Activated CD4-positive, CD25-positive, alpha-beta regulatory T cell treated with anti-CD3 and anti-CD28 coated beads, Interleukin-2, amount 50 U/mL, for 72 hours (primary cell): ENCODE measurements at places on chromosomes 1 and 21.

DNA sequence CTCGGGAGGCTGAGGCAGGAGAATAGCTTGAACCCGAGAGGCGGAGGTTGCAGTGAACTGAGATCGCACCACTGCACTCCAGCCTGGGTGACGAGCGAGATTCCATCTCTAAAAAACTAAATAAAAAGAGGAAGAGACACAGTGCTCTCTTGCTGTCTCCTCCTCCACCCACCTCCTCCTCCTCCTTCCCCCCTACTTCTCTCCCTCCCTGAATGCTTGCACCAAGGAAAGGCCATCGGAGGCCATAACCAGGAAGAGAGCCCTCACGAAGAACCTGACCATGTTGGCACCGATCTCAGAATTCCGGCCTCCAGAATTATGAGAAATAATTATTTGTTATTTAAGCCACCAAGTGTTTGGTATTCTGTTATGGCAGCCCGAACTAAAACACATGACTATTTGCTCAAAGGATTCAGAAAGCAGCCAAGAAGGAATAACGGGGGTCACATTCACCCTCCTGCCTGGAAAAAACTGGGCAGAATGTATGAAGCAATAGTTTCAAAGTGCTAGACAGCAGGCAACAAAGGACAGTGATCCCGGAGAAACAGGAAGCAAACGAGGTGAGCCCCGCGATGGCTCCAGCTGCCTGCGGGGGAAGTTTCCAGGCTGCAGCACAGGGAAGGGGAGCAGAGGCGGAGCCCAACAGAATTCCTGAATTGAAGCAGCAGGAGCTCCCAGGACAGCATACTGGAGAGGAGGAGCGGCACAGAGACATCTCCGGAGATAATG is 35.8 kb downstream of the LDLRAD1 start:
- no peak for DNase-seq

DNA sequence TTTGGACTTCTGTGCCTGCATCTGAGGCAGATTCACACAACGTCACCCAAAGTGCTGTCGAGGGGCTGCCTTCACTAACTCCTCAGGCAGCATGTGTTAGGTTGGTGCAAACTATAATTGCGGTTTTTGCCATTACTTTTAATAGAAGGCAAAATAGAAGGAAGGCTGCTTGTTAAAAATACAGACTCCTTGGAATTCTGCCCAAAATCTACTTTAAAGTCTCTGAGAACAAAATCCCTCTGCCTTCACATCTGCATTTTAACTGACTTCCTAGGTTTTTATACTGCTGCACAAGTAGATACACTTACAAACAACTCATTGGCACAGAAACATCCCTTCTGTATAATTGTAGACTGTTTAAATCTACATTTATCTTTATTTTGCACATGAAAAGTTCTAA is 41.3 kb upstream of the SLC19A2 start:
- no peak for DNase-seq

- no peak for DNase-seq
Observed at GRCh38 chr1:83641206-83641658, 357.7 kb downstream of the TTLL7 start.

GRCh38 chr1:85307987-85308832 is 31.8 kb upstream of the BCL10 start:
- peak; percentile 47 for DNase-seq

- DNase-seq = no peak
Observed at GRCh38 chr21:42403611-42404231, at the start of gene UBASH3A. TSS of gene UBASH3A (plus strand) at chr21:42403902. CDS start at chr21:42403946, 44 bp downstream.

DNA sequence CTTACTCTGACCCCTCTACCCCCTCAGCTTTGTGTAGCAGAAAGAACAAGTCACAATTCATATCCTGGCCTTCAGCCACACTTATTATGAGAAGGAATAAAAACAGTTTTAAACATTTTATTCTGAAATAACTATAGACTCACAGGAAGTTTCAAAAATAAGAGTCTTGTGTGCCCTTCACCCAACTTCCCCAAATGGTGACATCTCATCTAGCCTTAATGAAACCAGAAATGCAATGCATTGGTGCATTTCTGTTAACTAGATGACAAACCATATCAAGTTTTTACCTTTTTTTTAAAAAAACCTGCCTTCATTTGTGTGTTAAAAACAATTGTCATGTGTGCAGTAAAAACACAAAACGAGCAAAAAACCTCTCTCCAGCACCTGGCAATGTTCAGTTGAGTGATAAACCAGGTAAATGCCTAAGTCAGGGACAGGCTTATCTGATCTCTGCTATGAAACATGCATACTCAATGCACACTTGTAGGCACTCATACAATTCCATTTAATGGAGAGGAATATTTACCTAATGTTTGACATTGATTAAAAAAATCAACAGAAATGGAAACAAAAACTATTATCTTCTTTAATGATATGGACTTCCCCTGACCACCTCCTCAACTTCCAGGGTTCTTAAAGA is 51.5 kb downstream of the SH3BGR start:
- DNase-seq = no peak

DNA sequence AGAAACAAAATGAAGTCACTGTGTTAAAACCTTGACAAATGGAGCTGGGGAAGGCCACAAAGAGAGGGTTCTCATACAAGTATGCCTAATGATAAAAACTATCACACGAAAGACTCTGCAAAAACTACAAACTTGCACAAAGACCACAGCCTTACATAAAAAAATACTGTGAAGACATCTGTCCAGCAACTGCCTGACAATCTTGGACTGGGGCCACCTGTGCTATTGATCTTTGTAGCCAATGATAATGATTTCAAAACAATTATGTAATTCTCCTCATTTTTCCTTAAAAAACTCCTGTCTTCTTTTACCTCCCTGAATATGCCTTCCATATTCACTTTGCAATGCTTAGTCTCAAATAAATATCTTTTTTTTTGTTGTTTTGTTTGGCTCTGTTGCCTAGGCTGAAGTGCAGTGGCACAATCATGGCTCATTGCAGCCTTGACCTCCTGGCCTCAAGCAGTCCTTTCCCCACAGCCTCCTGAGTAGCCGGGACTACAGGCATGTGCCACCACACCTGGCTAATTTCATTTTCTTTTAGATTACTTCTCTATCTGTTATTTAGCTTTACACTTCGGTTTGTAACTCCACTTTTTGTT is 79.4 kb upstream of the RHOU start:
- DNase-seq = no peak

GRCh38 chr1:214958486-214958885 is 124.1 kb upstream of the KCNK2 start:
- DNase-seq = no peak

GRCh38 chr1:153475282-153475681 is 14.8 kb upstream of the S100A7 start:
- no peak for DNase-seq

DNA sequence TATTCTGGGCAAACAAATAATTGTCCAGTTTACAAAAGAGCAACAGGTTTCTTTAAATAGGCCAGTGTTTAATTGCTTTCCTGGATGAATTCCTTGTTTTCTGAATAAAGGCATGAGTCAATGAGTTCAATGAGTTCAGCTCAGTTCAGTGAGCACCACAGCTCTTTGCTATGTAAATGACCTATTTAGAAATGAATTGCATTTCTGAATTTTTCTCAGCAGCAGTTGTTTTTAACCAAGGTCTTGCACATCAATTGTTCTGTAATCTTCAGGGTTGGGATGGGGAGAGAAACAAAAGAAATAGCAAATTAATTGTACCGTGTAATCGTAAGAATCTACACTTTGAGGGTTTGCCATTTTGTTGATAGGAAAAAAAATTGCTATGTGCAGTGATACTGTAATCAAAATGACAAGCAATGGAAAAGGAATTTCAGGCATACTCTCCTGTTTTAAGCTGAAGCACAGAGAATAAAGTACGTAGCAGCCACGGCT is 45.7 kb downstream of the MIS18A start:
- no peak for DNase-seq

DNA sequence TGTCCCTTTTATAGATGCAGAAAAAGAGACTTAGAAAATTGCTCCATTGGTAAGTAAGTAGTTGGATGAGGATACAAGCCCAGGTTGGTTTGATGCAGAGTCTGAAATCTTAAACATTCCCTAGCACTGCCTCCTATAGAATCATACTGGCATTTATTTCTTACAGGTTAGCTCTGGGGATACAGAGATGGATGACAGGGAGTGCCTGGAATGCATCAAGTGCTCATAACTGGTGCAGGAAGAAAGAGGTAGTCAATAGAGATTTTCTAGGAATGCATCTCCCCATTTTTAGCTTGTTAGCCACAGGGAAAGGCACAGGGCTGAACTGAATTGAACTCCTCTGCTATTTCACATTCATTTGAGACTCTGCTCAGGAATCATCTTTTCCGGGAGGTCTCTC is 269.0 kb upstream of the USP24 start:
- DNase-seq = no peak

DNA sequence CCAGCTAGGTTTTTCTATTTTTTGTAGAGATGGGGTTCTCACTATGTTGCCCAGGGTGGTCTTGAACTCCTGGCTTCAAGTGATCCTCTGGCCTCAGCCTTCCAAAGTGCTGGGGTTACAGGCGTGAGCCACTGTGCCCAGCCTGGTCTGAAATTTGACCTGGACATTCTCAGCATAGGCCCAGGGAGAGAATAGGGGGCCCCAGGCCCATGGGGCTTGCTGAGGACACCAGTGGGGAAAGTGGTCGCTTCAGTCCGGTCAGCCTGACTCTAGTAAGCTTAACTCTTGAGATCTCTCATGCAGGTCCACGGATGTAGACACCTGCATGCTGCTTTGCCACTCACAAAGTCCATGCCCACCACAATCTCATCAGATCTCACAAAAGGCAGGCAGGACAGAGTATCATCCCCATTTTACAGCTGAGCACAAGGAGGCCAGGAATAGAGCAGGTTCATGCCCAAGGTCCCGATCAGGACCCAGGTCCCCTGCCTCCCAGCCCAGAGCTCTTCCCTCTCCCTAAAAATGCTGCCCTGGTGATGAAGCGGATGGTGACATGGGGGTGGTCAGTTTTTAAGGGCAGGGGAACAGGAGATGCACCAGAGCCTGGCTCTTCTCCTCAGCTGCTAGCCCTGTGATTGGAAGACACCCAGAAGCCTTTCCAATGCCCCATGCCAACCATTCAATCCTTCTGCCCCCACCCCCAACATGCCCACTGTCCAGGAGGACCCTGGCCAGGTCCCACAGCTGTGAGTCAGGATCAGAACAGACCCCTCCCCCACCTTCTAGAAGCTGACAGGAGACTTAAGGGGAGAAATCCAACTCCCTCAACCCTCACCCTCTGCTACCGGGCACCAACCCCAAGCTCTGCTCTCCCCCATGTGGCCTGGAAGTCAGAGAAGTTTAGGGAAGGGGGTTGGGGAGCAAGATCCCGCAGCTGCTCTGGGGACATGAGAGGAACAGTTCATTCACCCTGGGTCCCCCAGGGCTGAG is 1.8 kb downstream of the FHL3 start:
- no peak for DNase-seq

GRCh38 chr21:44085491-44086321 is 21.5 kb upstream of the PWP2 start:
- DNase-seq = no peak

- DNase-seq = no peak
Observed at GRCh38 chr1:218646288-218646687, 301.2 kb downstream of the TGFB2 start.

- DNase-seq = no peak
Observed at GRCh38 chr21:23507501-23507900, 2099.8 kb downstream of the MRPL39 start.

GRCh38 chr1:37423810-37424209 is 50.6 kb upstream of the ZC3H12A start:
- DNase-seq = no peak

- no peak for DNase-seq
Observed at GRCh38 chr21:39489380-39489924, 37.7 kb downstream of the SH3BGR start.

- no peak for DNase-seq
Observed at GRCh38 chr1:4404854-4405590, 249.4 kb upstream of the AJAP1 start.

- no peak for DNase-seq
Observed at GRCh38 chr1:36238433-36238832, 14.2 kb downstream of the THRAP3 start.
